Neural progenitor cell (in vitro differentiated cells): ENCODE measurements at places on chromosomes 3 and 15. TPM values are rescaled to one million over a fixed set of nuclear protein-coding genes. Genes with fewer than 3 reads are reported as not detected.
A peak's percentile ranks its signal among the peaks of the same experiment; 100 is the strongest.

Gene FAM3D
- 0.11 and 0.15 TPM in 2 replicates for total RNA-seq

Gene CCDC39
- 0.24 and 3.3 TPM in 2 replicates for total RNA-seq

Gene ALDH1A2
- total RNA-seq = 30.8 and 52.5 TPM in 2 replicates

Gene TRAT1
- not detected in 2 replicates for total RNA-seq

Gene GALNT15
- 0.09 TPM in 1 of 2 replicates, not detected in the other for total RNA-seq

Gene SAXO2
- 0.06 and 1.4 TPM in 2 replicates for total RNA-seq

Gene DPPA2
- total RNA-seq = 1.2 and 1.8 TPM in 2 replicates

Gene CPOX
- total RNA-seq = 26.3 and 31.3 TPM in 2 replicates

Gene CPA3
- total RNA-seq = not detected in 2 replicates

GRCh38 chr3:23164746-23165145 is 38.4 kb upstream of the UBE2E2 start:
- H3K27ac ChIP-seq = no peak overlapping the region
- no peak for DNase-seq
- H3K27me3 ChIP-seq = no peaks in the 10 kb centered on the region
- no peaks in the 10 kb centered on the region for H3K4me1 ChIP-seq

DNA sequence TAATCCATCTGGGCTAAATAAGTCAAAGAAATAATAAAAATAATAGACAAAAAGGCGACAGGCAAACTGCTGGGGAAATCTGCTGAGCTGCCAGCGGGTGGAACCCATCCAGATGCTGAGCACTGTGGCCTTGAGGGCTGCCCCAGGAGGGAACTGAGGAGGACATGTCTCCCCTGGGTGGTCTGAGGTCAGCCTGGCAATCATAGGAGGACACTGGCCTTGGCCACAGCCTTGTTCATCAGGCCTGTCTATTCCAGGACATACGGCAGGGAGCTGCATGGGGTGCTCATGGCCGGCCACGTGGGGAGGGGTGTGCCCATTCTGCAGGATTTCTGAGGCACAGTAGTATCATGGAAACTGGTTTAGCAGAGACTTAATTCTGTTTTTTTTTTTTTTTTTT is 21.5 kb upstream of the SNRPA1 start:
- H3K4me1 ChIP-seq = no peaks in the 10 kb centered on the region
- no peak overlapping the region for H3K27ac ChIP-seq
- DNase-seq = no peak
- H3K36me3 ChIP-seq = no peaks in the 10 kb centered on the region
- H3K27me3 ChIP-seq = peaks cover 14% of the 10 kb centered on the region

DNA sequence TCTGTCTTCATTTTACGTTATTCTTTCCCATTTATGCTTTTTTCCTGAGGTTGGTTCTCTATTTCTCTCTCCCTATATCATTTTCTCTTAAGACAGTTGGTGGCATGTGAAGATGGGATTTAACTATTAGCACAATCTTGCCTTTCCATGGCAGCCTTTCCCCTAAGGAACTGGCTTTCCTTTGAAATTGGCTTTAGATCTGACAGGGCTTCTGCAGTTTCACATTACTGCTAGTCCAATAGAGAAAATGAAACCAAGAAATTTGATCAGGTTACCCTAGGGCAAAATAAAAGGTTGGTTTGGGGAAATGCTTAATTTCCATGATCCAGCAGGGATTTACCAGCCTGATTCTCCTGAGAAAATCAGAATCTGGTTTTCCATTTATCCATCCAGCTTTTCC is 22.7 kb upstream of the CHL1 start:
- H3K36me3 ChIP-seq = no peaks in the 10 kb centered on the region
- no peak overlapping the region for H3K27ac ChIP-seq
- peaks cover 3% of the 10 kb centered on the region for H3K27me3 ChIP-seq
- no peak for DNase-seq

GRCh38 chr3:44877333-44877732 is 2.9 kb downstream of the TGM4 start:
- no peaks in the 10 kb centered on the region for H3K4me1 ChIP-seq
- no peak overlapping the region for H3K27ac ChIP-seq
- no peaks in the 10 kb centered on the region for H3K27me3 ChIP-seq
- no peaks in the 10 kb centered on the region for H3K36me3 ChIP-seq

DNA sequence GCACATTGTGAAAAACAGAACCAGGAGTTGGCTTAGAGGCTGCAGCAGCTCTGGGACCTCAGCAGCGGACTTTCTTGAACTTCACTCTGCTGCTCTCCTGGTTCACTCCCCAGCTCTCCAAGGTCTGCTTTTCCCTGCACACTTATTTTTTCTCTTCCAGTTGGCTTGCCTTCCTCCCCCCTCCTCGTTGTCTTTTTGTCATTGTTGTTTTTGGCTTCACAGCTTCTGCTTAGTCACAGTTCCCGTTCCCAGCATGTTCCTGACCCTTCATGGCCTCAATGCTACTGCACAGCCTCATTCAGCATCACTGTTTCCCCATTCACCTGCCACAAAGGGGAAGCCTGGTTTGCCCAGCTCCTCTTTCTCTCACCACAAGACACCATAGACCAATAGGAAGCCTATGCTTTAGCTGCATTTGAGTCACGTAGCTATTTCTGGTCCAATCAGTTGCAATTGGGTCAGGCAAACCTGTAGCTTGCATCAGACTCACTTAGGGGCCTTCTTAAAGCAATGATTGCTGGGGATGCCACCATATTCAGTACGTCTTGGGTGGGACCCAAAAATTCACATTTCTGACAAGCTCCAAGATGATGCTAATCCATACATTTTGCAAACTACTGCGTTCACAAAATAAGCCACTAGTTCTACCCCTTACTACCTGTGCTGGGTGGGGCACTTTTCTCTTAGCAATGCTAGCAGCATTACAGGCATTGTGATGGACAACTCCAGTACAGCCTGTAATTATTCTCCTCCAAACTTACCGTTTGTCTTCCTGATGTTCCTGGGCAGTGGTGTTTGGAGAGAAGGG is 7.8 kb upstream of the SUMF1 start:
- H3K27me3 ChIP-seq = no peaks in the 10 kb centered on the region
- H3K27ac ChIP-seq = no peak overlapping the region
- H3K4me3 ChIP-seq = no peak overlapping the region
- H3K4me1 ChIP-seq = peaks cover 9% of the 10 kb centered on the region
- no peaks in the 10 kb centered on the region for H3K36me3 ChIP-seq
- peak; percentile 52 for DNase-seq

DNA sequence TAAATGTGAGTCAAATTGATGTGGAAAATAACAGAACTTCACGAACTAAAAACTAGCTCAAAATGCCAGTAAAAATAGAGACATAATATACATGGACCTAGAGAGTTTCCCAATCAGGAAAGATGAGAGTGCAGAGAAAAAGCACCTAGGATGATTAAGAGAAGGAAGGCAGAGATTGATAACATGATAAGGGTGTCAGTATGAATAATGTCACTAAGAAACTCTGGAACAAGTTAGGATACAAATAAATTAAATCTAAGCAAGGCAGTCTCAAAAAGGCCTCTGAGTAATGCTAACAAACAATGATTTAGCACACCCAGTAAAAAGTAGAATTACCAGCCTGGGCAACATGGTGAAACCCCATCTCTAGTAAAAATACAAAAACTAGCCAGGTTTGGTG is 304.7 kb upstream of the DPPA4 start:
- no peak overlapping the region for H3K4me3 ChIP-seq
- no peaks in the 10 kb centered on the region for H3K36me3 ChIP-seq
- DNase-seq = no peak
- no peaks in the 10 kb centered on the region for H3K4me1 ChIP-seq
- H3K27me3 ChIP-seq = no peaks in the 10 kb centered on the region

- H3K4me1 ChIP-seq = no peaks in the 10 kb centered on the region
- no peak overlapping the region for H3K4me3 ChIP-seq
- H3K36me3 ChIP-seq = no peaks in the 10 kb centered on the region
These were observed 798.7 kb upstream of the SEMA6D start for GRCh38 chr15:46918462-46919140.

- H3K27ac ChIP-seq = no peak overlapping the region
- H3K4me3 ChIP-seq = no peak overlapping the region
- peak; percentile 59 for DNase-seq
- no peaks in the 10 kb centered on the region for H3K4me1 ChIP-seq
- no peaks in the 10 kb centered on the region for H3K36me3 ChIP-seq
These were observed 205.9 kb downstream of the MBNL1 start for GRCh38 chr3:152474585-152474984.

DNA sequence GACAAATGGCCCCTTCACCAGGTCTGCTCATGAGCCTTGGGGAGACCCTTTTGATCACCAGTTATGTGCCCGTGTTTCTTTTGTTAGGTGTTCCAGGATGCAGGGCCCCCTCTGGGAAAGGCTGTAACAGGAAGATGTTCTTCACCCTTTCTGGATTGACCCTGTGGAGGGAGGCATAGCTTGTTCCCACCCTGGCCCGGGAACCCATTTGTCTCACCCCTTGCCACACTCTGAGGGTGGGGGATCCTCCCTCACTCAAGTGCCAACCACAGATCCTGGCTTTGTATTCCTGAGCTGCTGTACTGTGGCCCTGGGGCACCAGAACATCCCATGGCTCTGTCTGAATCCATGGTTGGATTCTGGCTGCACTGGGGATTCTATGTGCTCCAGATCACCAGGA is 18.9 kb downstream of the IL16 start:
- DNase-seq = no peak
- H3K36me3 ChIP-seq = no peaks in the 10 kb centered on the region
- H3K27me3 ChIP-seq = no peaks in the 10 kb centered on the region
- no peak overlapping the region for H3K27ac ChIP-seq
- H3K4me3 ChIP-seq = no peak overlapping the region

DNA sequence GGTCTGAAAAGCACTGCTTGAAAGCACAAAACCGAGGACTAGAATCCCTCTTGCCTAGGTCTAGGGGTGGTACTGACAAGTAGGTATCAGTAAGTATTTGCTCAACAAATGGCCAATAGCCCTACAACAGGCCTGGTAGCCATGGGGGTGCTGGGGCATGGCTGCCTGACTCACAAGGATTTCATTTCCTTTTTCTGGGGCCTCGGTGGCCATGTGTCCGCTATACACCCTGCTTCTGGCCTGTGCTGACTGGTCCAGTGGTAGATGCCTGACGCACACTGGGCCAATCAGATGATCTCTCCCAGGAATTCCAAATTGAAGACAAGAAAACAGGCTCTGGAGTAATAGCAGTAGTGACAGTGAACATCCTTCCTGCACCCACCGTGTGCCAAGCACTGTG is 29.4 kb downstream of the MELTF start:
- H3K27ac ChIP-seq = no peak overlapping the region
- peaks cover 25% of the 10 kb centered on the region for H3K27me3 ChIP-seq
- DNase-seq = no peak
- peaks cover 8% of the 10 kb centered on the region for H3K4me1 ChIP-seq
- no peak overlapping the region for H3K4me3 ChIP-seq
- H3K36me3 ChIP-seq = no peaks in the 10 kb centered on the region

- peaks cover 19% of the 10 kb centered on the region for H3K4me1 ChIP-seq
- no peaks in the 10 kb centered on the region for H3K36me3 ChIP-seq
- DNase-seq = no peak
- H3K27me3 ChIP-seq = no peaks in the 10 kb centered on the region
- no peak overlapping the region for H3K27ac ChIP-seq
These were observed 401.0 kb upstream of the TBL1XR1 start for GRCh38 chr3:177598097-177598833.

- no peaks in the 10 kb centered on the region for H3K36me3 ChIP-seq
- peaks cover 41% of the 10 kb centered on the region for H3K4me1 ChIP-seq
- H3K4me3 ChIP-seq = no peak overlapping the region
- peak; percentile 51 for DNase-seq
- peak overlapping the region; percentile 98 for H3K27ac ChIP-seq
These were observed 18.1 kb upstream of the AGBL1 start for GRCh38 chr15:86061581-86061980.

DNA sequence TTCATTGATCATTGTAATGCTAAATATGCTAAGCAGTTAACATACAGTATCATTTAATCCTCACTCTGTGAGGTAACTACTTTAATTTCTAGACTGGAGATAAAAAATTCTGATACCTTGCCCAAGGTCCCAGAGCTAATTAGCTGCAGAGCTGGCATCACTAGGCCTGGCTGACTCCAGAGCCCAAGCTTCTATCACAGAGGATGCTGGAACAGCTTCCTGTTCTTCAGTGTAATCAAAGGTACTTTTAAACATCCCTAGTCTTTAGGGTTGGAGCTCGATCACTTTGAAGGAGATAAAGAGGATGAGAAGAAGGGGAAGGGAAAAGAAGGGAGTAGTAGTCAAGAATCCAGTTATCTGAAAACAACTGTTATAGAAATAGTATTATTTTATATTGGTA is 37.1 kb upstream of the BOC start:
- no peak overlapping the region for H3K27ac ChIP-seq
- no peaks in the 10 kb centered on the region for H3K36me3 ChIP-seq
- H3K4me3 ChIP-seq = no peak overlapping the region
- H3K4me1 ChIP-seq = peaks cover 10% of the 10 kb centered on the region

DNA sequence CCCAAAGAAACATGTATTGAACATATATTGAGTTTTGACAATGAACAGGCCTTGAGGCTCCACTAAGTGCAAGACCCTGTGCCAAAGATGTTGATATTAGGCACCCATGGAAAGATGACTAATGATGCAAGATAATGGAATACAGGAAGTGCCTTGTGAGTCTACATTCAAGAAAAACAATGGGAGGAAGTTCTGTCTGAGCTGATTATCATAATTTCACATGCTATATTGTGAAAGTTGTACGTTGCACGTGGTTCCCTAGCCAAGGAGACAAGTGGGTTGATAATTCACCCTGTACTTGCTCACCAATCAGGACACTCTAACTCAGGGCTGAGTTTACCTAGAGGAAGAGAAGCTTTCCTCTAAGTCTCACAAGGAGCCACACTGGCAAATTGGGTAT is 186.9 kb upstream of the STAC start:
- no peak overlapping the region for H3K4me3 ChIP-seq
- H3K4me1 ChIP-seq = no peaks in the 10 kb centered on the region

DNA sequence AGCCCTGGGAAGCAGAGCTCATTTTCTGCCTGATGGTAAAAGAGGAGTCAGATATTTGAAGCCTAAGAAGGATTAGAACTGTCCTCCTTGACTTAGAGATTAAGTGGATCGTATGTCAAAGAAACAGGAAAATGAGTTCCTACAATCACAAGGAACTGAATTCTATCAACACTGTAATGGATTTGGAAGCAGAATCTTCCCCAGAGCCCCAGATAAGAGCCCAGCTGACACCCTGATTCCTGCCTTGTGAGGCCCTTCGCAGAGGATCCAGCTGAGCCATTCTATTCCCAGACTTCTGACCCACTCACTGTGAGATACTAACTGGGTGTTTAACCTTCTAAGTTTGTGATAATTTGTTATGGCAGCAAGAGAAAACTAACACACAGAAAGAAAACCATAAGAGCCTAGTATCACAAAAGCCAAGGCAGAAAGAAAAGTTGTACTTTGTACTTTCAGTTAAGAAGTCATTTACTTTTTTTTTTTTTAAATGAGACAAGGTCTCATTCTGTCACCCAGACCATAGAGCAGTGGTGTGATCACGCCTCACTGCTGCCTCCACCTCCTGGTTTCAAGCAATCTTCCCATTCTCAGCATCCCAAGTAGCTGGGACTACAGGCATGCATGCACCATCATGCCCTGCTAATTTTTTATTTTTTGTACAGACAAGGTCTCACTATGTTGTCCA is 61.1 kb upstream of the ZBTB20 start:
- H3K4me3 ChIP-seq = no peak overlapping the region
- H3K36me3 ChIP-seq = no peaks in the 10 kb centered on the region
- DNase-seq = no peak
- no peaks in the 10 kb centered on the region for H3K27me3 ChIP-seq
